ENCODE measurements at places on chromosomes 4 and X.

GRCh38 chr4:174559894-174560293, 37.6 kb upstream of the HPGD start:
- H3K36me3 ChIP-seq = no peaks in the 10 kb centered on the region
- H3K4me1 ChIP-seq = peaks cover 44% of the 10 kb centered on the region
- no peaks in the 10 kb centered on the region for H3K27me3 ChIP-seq

- no peaks in the 10 kb centered on the region for H3K27me3 ChIP-seq
- H3K27ac ChIP-seq = no peak overlapping the region
- DNase-seq = no peak
- no peak overlapping the region for H3K4me3 ChIP-seq
- no peaks in the 10 kb centered on the region for H3K36me3 ChIP-seq
Observed at GRCh38 chrX:148600581-148600980, 100.2 kb downstream of the AFF2 start.

DNA sequence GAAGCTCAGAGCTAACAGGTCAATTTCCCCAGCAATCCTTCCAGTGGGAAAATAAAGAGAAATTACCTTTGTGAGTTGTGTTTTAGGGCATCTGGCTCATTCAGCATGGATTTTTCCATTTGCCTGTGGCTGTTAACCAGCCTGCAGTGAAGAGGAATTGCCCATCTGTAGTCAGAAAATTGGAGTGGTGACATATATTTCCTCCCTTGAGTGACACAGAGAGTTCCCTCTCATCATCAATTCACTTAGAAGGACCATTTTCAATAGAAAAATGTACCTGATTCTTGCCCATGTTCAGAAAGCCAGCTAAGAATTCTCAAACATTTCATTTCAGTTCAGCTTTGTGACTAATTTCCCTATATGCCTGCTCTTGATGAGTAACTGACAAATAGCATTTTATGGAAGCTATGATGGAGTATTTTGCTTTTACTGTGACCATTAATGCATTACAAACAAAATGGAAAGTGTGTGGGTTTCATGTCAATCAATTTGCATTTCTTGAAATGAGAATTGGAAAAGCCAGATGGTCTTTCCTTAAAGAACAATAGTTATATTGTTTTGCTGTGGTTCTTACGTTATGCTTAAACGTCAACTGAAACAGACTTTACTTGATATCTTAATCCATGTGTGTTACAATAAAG, 155.8 kb downstream of the NWD2 start:
- H3K4me1 ChIP-seq = no peaks in the 10 kb centered on the region
- H3K4me3 ChIP-seq = no peak overlapping the region
- H3K27me3 ChIP-seq = no peaks in the 10 kb centered on the region
- H3K36me3 ChIP-seq = no peaks in the 10 kb centered on the region
- DNase-seq = no peak

GRCh38 chrX:79266702-79267101, 100.4 kb downstream of the ITM2A start:
- no peaks in the 10 kb centered on the region for H3K36me3 ChIP-seq
- DNase-seq = no peak
- H3K4me3 ChIP-seq = no peak overlapping the region

GRCh38 chr4:13615161-13615560, 12.4 kb downstream of the BOD1L1 start:
- no peaks in the 10 kb centered on the region for H3K27me3 ChIP-seq
- no peak overlapping the region for H3K4me3 ChIP-seq
- H3K4me1 ChIP-seq = no peaks in the 10 kb centered on the region
